CD4-positive, alpha-beta memory T cell (primary cell): ENCODE measurements at places on chromosomes 12 and 14.
A peak's percentile ranks its signal among the peaks of the same experiment; 100 is the strongest.

DNA sequence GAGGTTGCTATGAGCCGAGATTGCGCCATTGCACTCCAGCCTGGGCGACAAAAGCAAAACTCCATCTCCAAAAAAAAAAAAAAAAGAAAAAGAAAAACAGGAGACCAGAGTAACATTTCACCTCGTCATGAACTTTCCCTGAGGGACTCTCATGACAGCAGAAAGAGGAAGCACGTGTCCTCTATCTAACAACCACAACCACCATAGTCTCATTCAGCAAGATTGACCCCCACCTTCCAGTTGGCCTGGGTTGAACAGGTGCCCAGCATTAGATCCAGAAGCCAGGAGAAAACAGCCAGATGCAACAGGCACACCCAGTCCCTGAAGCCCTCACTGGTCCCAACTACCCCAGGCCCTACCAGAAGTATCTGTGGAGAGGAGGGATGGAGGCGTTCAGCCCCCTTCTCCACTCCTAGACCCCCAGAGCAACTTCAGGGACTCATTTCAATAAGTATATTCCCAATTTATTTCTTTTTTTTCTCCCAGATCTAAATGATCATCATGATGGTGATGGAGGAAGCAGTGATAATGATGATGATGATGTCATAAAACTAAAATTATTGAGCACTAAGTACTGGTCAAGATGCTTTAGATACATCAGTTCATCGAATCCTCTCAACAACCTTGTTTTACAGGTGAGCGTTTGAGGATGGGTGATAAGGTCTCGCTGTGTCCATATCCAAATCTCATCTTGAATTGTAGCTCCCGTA, 235.0 kb downstream of the EFCAB11 start:
- DNase-seq: peak; percentile 7

- no peak for DNase-seq
These were observed 92.8 kb downstream of the FRMD6 start for GRCh38 chr14:51744372-51745130.

- DNase-seq: no peak
These were observed 20.7 kb upstream of the PLD4 start for GRCh38 chr14:104903990-104904389.

DNA sequence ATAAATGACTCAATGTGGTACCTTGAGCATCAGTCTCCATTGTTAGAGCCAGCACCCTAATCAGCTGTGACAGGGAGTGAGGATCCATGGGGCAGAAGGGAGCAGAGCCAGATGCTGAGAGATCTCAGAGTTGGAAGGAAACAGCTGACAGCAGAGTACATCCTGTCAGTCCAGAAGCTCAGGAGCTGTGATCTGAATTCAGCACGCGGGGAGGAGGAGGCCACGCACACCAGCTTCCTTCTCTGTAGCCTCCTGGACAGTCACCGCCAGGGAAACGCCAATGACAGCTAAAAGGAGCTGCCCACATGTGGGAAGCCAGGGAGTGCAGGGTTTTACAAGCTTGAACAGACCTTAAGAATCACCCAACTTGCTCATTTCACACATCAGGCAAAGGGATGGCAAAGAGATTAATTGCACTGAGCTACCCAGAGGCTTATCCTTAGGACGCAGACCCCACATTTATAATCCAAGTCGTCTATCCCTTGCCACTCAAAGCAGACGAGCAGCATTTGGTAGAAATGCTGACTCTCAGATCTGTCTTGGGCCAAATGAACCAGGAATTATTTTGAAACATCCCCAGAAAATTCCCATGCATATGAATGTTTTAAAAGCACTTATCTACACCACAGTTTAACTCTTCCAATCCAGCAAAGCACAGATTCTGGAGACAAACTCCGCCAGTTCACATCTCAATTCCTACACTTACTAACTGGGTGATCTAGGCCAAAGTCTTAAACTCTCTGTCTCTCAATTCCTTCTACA, 322.6 kb upstream of the TMTC1 start:
- no peak for DNase-seq

DNA sequence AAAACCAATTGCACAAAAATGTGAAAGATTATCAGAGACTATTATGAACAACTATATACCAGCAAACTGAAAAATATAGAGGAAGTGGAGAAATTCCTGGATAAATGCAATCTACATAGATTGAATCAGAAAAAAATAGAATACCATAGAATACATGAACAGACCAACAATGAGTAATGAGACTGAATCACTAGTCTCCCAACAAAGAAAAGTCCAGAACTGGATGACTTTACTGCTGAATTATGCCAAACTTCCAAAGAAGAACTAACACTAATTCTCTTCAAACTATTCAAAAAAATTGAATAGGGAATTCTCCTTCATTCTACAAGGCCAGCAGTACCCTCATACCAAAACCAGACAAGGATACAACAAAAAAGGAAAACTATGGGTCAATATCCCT, 60.6 kb downstream of the GUCY2C start:
- DNase-seq: no peak

GRCh38 chr12:112792301-112792700, 753 bp downstream of the RPH3A start:
- DNase-seq: no peak

GRCh38 chr14:100535287-100536120, 51.7 kb downstream of the BEGAIN start:
- DNase-seq: peak; percentile 16

GRCh38 chr14:60984196-60984595, 3.2 kb downstream of the SLC38A6 start:
- no peak for DNase-seq

DNA sequence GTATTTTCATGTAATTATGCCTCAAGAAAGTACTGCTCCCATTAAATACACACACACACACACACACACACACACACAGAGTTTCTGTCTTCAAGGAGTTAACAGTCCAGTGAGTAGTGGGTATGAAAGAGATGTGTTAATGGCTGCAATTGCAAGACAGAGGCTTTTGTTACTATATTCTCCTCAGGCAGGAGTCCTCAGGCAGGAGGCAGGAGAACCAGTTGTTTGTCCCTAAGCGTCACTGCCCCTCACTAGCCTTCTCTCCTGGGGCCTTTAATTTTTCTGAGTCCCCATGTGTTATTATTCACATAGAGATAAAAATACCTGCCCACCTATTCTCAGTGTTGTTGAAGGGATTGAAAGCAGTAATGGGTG, 31.2 kb downstream of the DAD1 start:
- no peak for DNase-seq

GRCh38 chr12:49030119-49030518, 11.5 kb upstream of the PRKAG1 start:
- DNase-seq: no peak

DNA sequence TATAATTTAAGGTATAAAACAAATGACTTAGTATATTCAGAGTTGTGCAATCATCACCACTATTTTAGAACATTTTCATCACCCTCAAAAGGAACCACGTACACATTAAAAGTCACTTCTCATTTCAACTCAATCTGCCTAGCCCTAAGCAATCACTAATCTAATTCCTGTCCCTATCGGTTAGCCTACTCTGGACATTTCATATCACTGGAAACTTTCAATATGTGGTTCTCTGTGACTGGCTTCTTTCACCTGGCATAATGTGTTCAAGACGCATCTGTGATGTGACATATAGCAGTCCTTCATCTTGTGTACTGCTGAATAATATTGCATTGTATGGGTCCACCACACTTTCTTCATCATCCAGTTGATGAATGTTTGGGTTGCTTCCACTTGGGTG, 15.4 kb upstream of the PIWIL1 start:
- no peak for DNase-seq

DNA sequence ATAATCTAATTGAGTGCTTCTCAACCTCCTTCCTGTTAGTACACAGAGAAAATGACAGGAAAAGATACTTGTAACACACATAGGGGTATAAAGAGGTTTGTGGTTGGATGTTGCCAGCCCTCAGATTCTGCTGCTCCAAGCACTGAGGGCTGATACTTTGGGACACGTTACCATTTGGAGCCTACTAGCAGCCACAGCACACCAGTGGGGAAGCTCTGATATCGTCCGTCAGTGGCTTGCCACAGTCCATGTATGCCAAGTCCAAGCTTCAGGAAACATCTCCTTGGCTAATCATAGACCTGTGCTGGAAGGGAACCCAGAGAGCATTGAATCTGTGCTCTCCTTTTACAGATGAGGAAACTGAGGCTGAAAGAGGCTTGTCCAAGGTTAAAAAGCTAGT, 22.3 kb downstream of the B4GALNT3 start:
- no peak for DNase-seq

GRCh38 chr14:80049055-80049454, 162.2 kb downstream of the DIO2 start:
- no peak for DNase-seq

DNA sequence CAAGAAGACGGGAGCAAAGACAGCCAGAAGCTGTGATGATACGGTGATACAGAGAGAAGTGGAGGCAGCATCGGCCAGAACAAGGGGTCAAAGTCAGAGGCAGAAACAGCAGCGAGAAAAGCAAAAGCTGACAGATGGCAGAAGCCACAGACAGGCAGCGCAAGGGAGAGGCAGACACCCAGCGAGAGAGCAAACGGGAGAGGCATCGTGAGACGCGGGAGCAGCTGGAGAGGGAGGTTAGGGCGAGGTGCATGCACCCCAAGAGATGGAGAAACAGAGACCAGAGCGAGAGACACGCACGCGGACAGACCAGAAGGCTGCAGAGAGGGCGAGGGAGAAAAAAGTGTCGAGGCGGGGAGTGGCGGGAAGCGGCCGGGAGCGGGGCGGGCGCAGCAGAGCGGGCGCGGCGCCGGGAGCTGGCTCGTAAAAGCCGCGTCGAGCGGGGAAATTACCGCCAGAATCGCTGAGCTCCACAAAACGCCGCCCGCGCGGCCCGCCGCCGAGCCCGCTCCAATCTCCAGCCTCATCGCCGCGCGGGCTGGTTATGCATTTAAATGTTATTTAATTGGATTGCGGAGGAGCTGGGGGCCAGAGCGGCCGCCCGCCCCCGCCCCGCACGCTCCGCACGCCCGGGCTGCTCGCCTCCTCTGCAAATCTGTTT, 15.6 kb downstream of the SMUG1 start:
- DNase-seq: peak; percentile 17

DNA sequence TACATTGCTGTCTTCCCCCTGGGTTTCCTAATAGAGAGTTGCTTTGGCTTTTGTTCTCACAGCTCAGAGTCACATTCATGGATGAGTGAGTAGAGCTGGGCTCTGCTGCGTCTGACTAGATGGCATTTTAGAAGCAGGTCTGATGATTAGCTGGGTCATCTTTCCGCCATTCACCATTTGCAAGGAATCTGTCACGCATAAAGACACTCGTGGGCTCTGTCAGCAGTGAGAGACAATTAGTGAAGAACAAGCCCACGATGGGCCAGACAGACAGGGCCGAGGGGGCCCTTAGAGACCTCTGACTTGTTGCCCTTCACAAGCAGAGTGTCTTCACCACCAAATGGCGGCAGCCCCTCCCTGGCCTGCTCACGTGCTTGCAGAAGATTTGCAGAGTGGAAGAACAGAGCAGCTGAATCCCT, 175.0 kb downstream of the CRADD start:
- DNase-seq: no peak

GRCh38 chr14:61461808-61462275, 140.5 kb downstream of the PRKCH start:
- peak; percentile 69 for DNase-seq

GRCh38 chr12:49912345-49913255, 8.9 kb upstream of the FAIM2 start:
- DNase-seq: no peak

DNA sequence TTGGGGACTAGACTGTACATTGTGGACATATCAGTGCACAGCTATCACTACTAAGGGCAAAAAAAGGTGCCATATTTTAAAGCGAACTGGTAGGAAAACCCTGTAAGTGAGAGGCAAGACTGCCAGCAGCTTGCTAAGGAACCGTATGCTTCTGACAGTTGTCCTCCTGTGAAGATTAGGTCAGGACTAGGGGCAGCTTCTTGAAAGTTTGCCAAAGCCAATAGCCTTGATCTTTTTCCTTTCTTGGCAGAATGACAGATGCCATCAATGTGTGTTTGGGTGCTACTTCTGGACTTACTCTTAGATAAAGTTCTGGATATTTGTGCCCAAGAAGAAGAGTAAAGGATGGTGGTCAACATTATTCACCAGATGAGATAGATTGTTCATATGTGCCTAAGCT, 7.4 kb downstream of the DAAM1 start:
- no peak for DNase-seq

DNA sequence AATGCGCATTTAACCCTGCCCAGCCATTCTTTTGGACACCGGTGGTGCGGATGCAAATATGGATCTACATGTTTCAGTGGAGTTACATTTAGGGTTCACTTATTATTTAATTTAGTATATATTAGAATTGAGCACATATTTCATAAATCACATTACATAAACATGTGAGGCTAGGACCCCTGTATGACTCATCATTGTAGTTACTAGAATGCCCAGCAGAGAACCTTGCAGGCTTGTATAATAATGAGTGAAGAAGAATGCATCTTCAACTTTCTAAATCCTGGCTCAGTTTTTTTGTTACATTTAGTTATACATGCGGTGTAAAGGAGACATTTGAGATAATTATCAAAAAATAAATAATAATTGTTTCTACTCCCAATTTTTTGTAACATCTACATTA, 369.0 kb downstream of the ATP23 start:
- DNase-seq: no peak

DNA sequence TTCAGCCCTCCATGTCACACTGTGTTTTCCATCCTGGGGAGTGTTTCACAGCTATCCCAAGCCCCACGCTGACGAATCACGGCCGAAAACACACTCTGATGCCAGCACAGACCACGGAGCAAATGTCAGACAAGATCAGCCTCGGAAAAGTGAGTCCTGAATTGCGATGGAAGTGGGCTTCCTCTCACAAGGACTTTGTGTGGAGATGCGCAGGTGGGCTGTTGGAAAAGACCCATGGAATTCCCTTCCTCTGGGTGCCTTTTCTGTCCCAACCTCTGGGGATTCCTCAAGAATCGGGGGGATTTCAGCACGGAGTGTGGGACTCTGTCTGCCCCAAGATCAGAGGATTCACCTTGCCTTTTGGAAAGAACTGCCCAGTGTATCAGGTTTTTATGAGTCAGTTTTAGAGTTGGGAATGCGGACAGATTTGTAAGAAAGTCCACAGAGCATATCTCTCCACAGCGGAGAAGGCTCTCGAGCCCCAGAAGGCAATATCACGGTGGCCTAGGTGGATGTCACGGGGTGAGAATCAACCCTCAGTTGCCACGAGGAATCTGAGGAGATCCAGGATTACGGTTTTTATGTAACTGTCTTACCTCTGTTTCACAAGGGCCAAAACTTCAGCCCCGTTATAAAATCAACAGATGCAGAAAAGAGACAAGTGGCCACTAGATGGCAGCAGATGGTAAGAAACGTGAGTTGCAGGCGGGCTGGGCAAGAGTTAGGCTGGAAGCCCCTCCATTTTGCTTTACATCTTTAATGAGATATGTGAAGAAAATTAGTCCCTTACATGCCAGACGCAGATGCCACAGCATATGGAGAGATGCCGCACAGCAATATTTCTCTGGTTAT, 201.9 kb downstream of the DAD1 start:
- no peak for DNase-seq

DNA sequence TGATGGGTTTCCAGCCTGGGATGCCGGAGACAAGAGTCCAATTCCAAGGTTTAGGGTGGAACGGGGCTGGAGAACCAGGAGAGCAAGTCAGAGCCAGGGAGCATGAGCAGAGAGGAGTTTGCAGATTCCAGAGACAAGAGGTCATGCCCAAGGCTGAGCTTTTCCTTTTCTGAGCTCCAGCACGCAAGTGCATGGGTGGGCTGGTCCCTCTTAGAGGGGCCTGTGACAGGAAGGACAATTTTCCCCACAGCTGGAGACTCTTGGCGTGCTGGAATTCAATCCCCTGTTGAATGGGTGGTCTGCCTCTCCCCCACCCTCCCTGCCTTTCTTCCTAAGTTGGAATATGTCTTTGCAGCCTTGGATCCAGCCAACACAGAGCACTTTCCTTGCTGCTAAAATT, 431.9 kb downstream of the BCL11B start:
- DNase-seq: no peak
